ENCODE measurements at places on chromosomes 2 and 18. TPM values are rescaled to one million over a fixed set of nuclear protein-coding genes. Genes with fewer than 3 reads are reported as not detected.

DDX1 gene
- 121 TPM for total RNA-seq

HOXD11 gene
- 6.5 TPM for total RNA-seq

KIAA2012 gene
- not detected for total RNA-seq

WNT10A gene
- total RNA-seq: 0.10 TPM

GLB1L gene
- 5.8 TPM for total RNA-seq

Data from A549 treated with AZD2906 at 1 μM for 4 hours (cell line).